ENCODE measurements at places on chromosomes 3 and 15. TPM values are rescaled to one million over a fixed set of nuclear protein-coding genes. Genes with fewer than 3 reads are reported as not detected.

C2CD4A gene
- not detected for polyA plus RNA-seq

AP3B2 gene
- 0.09 TPM for polyA plus RNA-seq

RTP3 gene
- polyA plus RNA-seq: not detected

TNFSF10 gene
- polyA plus RNA-seq: 0.81 TPM

FBXO40 gene
- polyA plus RNA-seq: not detected

NMB gene
- polyA plus RNA-seq: 1.5 TPM

GRCh38 chr3:183428447-183429211 lies at the start of gene MCF2L2:
Gene MCF2L2, minus strand, starts transcription at chr3:183428619. Its CDS starts 642 bp downstream, at chr3:183427977.
- peak; percentile 24 for DNase-seq

- peak; percentile 100 for DNase-seq
Measured at GRCh38 chr3:188683032-188683521, 488.7 kb upstream of the TPRG1 start.

- DNase-seq: no peak
Measured at GRCh38 chr15:63971904-63972303, 74.4 kb downstream of the DAPK2 start.

GRCh38 chr3:151377768-151378385 lies 6.7 kb downstream of the P2RY12 start:
- no peak for DNase-seq

DNA sequence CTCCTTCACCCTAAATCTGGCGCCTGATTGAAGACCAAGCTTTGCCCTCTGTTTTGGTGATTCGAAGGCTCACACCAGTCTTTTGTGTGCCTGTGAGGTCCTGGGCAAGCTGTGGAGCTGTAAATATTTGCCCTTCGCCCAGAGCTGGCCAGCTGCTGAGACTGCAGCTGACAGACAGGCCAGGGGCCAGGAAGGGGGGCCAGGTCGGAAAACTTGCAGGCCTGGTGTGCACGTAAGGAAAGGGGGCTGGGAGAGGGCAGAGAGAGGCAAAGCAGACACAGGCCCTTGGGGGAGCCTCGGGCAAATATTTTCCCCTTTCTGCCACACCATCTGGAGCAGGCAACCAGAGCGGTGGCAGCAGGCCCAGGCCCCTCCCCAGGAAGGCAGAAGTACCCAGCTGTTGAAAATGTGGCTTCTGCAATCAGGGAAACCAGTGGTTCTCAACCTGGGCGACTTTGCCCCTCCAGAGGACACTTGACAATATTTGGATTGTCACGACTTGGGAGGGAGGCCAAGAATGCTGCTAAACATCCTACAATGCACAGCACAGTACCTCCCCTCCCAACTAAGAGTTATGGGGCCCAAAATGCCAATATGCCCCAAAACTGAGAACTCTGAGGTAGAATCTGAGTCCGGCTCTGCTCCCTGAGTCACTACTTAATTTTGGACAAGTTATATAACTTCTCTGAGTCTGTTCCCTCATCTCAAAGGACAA lies 2.5 kb downstream of the PDZRN3 start:
- no peak for DNase-seq

- no peak for DNase-seq
Measured at GRCh38 chr3:192365571-192365970, 361.8 kb downstream of the FGF12 start.

- DNase-seq: no peak
Measured at GRCh38 chr3:194756791-194757325, 71.2 kb downstream of the FAM43A start.

GRCh38 chr15:96914081-96914480 lies 583.6 kb downstream of the NR2F2 start:
- no peak for DNase-seq

DNA sequence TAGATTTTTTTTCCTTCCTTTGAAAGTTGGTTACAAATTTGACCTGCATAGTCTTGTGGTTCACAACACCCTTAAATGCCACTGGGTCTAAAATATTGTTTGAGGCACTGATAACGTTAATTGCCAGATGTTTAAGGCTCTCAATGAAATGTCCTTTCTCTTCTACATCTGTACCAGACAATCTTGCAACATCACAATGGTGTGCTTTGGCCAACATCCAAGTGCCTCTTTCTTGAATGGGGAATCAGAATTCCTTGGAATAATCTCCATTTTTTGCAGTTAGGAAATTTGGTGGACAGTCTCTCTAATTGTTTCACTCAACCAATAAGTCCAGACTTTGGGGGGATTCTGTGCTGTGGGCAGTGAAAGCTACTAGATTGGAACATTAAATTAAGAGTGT lies 26.0 kb upstream of the PEX5L start:
- no peak for DNase-seq

- DNase-seq: peak; percentile 47
Measured at GRCh38 chr3:125374501-125374995, 577 bp downstream of the ZNF148 start.

Data from fibroblast of lung (primary cell).